Activated naive CD8-positive, alpha-beta T cell treated with anti-CD3 and anti-CD28 coated beads, Interleukin-2, amount 10 ng/mL, durations not matched to agents 7 days and 5 days (primary cell): ENCODE measurements at places on chromosomes 7 and 10. TPM values are rescaled to one million over a fixed set of nuclear protein-coding genes. Genes with fewer than 3 reads are reported as not detected.

CAMK1D gene
- total RNA-seq, result 7.5 TPM

XRCC2 gene
- 10.9 TPM for total RNA-seq

TFAM gene
- total RNA-seq, result 52.7 TPM

MSANTD7 gene
- total RNA-seq, result 17.0 TPM

INSYN2A gene
- not detected for total RNA-seq

ZPBP gene
- not detected for total RNA-seq

CTAGE6 gene
- 1.9 TPM for total RNA-seq

SPDYE1 gene
- 0.11 TPM for total RNA-seq

HIP1 gene
- 8.7 TPM for total RNA-seq

DNA sequence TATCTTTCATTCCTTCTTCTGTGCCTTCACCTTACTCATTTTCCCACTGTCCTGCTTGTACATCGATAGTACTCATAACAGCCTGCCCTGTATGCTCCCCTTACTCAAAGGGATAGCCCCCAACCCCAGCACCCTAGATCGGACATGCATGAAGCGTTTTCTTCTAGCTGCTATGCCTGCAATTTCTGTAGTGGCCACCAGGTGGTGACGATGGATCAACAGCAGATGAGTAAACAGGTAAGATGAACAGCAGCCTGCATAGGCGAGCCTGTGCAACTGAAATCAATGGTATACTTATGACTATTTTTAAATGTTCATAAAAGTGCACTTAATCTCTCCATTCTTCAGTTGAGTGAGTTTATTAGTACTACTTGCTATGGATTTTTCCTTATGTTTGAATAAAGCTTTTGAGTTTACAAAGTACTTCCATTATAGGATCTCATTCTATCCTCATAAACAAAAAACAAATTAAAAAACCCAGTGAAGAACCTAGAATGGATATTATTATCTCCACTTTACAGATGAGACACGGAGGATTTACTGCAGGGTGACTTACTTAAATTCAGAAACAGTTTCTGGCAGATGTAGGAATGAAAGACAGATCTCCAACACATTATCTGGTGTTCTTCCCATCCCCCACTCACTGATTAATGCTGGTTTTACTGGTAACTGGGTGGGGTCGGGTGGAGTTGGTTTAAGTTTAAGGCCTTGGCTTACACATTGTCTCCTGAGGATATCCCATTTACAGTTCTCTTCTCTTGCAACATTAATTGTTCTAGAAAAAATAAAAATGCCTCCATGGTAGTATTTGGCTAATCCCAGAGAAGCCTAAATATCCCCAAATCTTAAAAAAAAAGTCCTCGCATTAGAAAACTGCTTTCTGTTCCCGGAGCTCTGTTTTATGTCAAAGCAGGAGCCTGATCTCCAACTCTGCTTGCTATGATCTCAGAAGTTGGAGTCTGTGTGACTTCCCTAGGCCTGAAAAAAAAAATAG, 222.1 kb downstream of the GLI3 start:
- peak; percentile 37 for DNase-seq

- DNase-seq, result no peak
Observed at GRCh38 chr7:102908676-102909075, 4.1 kb upstream of the LRRC17 start.

GRCh38 chr7:18393465-18394118, 102.0 kb upstream of the HDAC9 start:
- no peak for DNase-seq

- DNase-seq, result no peak
Observed at GRCh38 chr7:135763261-135763660, 14.6 kb upstream of the FAM180A start.

- no peak for DNase-seq
Observed at GRCh38 chr10:88896372-88896993, 16.4 kb downstream of the STAMBPL1 start.

DNA sequence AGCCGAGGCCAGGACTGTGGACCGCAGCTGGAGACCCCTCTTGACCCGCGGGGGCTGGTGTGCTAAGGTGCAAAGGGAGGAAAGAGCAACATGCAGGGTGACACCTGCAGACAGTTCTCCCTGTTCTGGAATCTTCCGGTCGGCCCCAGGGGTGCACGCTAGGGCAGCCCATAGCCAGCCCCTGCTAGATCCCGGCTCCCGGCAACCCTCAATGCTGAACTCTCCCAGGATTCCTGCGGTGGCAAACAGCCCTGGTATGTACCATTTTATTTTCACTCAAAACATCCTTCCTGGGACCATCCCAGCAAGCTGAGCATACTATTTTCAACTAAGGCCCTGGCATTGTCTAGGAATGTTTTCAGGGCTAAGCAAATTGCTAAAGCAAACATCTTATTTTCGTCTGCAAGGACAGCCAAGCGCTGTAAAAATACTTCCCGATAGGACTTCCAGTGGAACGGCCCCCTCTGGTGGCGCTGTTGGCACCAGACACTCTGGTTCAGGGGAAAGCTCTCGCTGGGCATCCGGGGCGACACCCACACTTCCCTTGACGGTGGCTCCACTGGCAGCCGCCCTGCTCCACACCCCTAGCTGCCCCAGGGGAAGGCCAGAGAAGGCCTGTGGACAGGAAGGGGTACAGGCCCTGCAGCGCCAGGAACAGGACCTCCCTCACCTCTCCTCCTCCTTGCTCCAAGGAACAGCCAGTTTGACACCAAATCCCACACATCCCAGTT, 99.4 kb downstream of the CTBP2 start:
- DNase-seq, result peak; percentile 53

DNA sequence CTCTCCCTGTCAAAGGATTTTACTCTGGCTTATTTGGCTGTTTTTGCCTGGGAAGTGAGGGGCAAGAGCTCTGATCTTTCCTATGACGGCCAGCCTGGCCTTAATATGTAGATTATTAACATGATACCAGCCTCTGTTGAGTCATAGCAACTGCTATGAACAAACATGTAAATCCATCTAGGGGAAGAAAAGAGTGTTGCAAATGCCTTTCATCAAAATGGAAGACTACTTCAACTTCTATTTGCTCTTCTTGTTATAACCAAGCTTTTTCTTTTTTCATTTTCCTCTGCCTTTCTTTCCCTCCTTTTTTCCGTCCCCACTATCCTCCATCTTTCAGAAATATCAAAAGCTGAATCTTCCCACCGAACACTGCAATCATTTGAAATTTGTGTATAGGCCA, 46.6 kb downstream of the BTRC start:
- no peak for DNase-seq

DNA sequence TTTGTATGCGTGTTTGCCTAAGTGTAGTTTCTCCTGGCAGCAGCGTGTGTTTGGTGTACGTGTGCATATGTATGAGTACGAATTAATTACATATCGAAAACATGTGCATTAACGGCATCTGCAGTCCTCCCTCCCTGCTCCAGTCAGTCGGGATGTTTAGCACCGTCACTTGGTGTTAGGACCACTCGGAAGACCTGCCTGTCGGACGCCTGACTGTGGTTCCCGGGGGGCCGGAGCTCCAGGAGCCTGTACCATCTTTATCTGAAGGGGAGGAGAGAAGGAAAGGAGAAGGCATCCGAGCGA, 1.1 kb upstream of the CNTNAP2 start:
- no peak for DNase-seq

GRCh38 chr7:34849163-34849960, 187.9 kb downstream of the DPY19L1 start:
- DNase-seq, result no peak

- peak; percentile 51 for DNase-seq
Observed at GRCh38 chr7:101817471-101818286, at the start of gene CUX1. Gene CUX1, plus strand, starts transcription at chr7:101817626. Its CDS starts 14 bp downstream, at chr7:101817640.

- DNase-seq, result no peak
Observed at GRCh38 chr10:26755443-26755903, 58.0 kb downstream of the PDSS1 start.

GRCh38 chr10:43215758-43216455, 51.0 kb downstream of the RASGEF1A start:
- no peak for DNase-seq

DNA sequence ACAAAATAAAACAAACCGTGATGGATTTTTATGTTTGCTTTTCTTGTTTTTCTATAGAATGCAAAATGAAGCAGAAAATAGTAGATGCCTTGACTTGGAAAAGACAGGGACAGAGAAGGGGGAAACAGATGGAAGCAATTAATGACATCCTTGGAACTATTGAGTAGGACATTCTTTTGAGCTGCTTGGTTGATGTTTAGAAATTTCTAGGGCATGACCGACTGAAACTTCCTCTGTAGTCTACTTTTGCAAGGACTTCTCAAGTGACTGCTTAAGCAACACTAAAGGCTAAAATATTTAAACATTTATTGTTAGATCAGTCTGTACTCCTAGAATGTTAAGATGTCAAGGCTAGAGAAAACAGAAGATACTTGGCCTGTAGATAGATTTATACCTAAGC, 49.4 kb downstream of the VCL start:
- no peak for DNase-seq

DNA sequence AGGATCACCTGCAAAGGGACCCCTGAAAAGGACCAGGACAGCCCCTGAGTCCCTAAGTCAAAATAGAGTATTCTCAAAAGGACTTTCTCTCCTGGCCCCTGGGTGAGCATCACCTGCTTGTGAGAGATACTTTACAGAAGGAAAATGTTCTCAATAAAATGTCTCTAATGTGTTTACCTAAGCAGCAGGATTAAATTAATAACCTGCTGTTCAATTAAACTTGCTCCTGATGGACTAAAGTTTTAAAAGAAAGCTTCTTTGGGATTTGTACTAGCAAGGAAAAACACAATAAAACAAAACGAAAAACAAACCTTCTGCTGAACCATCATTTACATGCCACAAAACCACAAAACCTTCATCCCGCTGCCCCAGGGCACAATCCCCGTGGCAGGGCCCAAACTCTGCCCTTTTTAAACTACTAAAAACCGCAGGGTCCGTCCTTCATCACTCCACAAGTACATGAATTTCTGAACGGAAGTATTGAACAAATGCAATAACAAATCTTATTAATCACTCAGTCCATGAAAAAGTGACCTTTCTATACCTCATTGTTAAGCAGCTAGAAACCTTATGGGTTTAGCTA, 197.7 kb downstream of the TCERG1L start:
- no peak for DNase-seq

DNA sequence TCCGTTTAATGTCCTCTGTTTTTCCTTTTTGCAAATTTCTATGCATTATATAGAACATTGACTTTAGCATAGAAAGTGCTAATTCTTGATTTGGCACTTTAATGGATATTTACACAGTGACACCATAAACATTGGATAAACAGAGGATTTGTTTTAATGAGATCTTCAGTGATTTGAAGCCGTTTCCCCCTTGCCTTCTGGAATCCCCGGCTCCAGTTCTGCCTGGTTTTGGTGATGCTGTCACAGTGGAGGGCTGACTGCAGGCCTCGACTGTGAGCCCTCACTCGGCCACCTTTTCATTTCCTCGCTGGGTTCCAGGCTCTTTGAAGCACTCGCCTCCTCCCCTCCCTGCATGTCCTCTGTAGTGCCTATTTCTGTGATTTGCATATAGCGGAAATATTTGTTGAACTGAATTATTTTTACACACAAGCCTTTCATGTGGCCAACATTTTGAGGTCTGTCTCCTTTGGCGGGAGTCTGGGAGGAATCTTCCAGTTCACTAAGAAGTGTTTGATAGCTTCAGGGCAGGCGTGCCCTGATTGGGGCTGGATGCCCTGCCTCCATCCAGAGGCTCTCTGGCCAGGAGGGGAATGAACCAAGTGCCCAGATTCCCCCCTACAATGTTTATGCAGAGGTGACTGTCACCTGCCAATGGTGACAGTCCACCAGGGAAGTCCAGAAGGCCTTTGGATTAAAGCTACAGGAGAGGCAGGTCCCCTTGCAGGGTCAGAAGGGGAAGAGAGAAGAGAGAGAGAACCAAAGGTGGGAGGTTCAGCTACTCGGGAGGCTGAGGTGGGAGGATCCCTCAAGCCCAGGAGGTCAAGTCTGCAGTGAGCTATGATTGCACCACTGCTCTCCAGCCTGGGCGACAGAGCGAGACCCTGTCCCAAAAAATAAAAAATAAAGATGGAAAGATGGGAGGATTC, 67.5 kb downstream of the CUX1 start:
- peak; percentile 36 for DNase-seq

- DNase-seq, result no peak
Observed at GRCh38 chr7:99098824-99099498, 44.9 kb downstream of the SMURF1 start.

DNA sequence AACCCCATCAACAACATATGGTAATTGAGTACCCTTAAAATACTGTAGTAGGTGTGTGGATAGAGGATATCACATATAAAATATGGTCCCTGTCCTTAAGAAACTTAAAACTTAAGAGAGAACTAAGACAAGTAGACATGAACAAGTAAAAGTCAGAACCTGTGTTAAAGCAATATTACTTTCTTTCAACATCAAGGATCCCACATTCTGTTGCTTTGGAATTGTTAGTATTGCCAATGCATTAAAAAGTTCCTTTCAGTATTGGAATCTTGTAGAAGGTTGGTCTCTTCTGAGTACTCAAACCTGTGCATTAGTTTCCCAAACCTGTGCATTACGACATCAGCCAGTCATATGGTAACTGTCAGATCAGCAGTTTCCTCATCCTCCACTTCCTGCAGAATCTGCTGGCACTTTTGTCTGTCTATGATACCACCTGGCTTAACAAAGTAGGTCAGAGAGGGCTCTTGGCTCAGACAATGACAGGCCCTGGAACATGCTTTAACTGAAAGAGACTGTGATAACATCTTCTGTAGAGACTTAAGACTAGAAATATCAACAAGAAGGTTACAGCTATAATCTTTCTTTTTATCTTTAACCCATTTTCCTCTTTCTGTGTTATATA, 56.5 kb downstream of the CCDC71L start:
- no peak for DNase-seq

DNA sequence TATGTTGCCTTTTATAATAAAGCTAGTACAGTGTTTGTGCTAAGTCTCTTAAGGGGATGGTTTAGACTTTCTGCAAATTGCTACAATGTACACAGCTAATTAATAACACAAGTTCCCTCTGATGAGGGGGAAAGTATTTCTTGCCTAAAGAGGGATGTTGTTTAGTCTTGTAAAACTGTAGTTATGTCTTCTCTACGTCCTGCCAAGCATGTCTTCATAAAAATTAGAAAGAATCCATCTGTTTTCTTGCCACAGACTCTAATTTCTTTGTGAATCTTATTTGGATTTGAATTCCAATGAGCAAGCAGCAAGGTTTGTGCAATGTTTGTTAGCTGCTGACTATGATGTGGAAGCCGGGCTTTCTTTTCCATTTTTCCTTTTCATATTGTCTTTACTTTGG, 28.2 kb downstream of the ADARB2 start:
- no peak for DNase-seq

- DNase-seq, result peak; percentile 62
Observed at GRCh38 chr10:49679480-49679893, at the start of gene C10orf53. Gene C10orf53, plus strand, starts transcription at chr10:49679651. Its CDS starts 47 bp downstream, at chr10:49679698.

GRCh38 chr10:10092581-10092980, 925.1 kb upstream of the CELF2 start:
- DNase-seq, result no peak

- DNase-seq, result no peak
Observed at GRCh38 chr10:101536800-101537199, 51.3 kb downstream of the POLL start.

- DNase-seq, result no peak
Observed at GRCh38 chr7:108055611-108056021, 52.7 kb upstream of the LAMB1 start.
